ENCODE measurements at places on chromosomes 5 and 9.

DNA sequence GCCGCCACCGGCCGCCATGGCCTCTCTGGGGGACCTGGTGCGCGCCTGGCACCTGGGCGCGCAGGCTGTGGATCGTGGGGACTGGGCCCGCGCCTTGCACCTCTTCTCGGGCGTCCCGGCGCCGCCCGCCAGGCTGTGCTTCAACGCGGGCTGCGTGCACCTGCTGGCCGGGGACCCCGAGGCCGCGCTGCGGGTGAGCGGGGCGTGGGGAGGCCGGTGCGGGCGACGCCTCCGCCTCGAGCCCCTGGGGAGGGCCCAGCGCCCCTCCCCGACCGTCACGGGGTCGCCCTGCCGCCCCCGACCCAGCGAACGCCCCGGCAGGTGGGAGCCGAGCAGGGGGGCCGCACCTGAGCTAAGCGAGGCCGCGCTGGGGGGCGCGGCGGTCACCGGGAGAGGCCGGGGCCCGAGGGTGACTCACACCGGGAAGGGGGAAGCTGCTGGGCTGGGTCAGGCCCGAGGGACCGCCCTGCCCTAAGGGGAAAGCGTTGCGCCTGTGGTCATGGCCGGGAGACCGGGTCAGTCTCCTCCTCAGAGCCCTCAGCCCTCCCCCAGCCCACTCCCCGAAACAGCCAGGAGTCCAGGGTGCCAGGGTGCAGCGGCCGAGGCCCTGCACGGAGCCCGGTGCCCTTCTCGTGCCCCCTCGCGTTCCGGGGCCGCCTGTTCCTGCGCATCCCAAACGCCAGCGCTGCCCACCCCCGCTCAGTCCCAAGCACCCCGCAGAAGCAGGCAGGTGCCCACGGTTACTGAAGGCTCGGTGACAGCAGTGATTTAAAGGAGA lies 510 bp downstream of the NOXA1 start:
- no peaks in the 10 kb centered on the region for H3K27me3 ChIP-seq
- no peak overlapping the region for H3K27ac ChIP-seq
- no peak for DNase-seq
- H3K36me3 ChIP-seq: no peaks in the 10 kb centered on the region
- H3K4me3 ChIP-seq: peak overlapping the region; percentile 70
- H3K4me1 ChIP-seq: peaks cover 17% of the 10 kb centered on the region

DNA sequence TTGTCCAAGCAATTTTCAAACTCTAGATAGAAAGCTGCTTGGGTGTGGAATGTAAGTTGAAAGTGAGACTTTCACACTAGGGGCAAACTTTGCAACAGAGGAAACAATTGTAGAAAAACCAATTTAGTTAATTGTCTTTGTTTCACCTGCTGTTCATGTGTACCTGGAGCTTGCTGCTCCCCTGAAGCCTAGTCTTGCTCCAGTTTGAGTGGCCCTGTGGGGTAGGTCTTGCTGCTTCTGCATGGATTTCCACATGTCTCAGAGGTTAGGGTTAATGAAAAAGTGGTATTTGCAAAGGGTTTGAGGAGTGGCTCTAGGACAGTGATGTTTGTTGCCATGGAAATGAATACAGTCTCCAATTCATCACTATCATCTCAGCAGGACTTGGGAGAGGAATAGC lies 182.2 kb downstream of the FSTL4 start:
- H3K4me1 ChIP-seq: peaks cover 16% of the 10 kb centered on the region
- H3K27me3 ChIP-seq: no peaks in the 10 kb centered on the region
- H3K27ac ChIP-seq: no peak overlapping the region

GRCh38 chr5:33685873-33686755 lies 205.7 kb downstream of the ADAMTS12 start:
- H3K27me3 ChIP-seq: no peaks in the 10 kb centered on the region
- H3K4me3 ChIP-seq: no peak overlapping the region

- H3K4me3 ChIP-seq: no peak overlapping the region
- H3K27me3 ChIP-seq: no peaks in the 10 kb centered on the region
- no peak for DNase-seq
- no peak overlapping the region for H3K27ac ChIP-seq
These were observed 947.3 kb upstream of the COX7C start for GRCh38 chr5:85670417-85670816.
